ENCODE measurements at places on chromosomes 11 and 22.

DNA sequence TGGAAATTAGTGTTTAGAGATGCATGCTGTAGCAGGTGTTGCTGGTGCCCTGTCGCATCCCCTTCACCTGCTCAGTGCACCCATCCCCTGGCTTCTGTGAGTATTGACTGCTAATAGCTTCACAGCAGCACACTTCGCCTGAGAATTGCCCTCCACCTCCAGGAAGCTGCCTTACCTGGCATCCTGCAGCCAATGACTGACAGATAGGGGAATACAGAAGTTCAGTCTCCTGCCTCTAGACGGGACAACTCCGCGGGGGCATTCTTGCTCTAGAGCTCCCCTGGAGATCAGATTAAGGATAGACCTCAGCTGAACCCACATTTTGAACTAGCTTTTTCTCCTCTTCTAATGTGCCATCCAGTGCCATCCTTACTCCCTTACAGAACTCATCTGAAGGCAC is 9.3 kb upstream of the CD3E start:
- DNase-seq, result no peak

DNA sequence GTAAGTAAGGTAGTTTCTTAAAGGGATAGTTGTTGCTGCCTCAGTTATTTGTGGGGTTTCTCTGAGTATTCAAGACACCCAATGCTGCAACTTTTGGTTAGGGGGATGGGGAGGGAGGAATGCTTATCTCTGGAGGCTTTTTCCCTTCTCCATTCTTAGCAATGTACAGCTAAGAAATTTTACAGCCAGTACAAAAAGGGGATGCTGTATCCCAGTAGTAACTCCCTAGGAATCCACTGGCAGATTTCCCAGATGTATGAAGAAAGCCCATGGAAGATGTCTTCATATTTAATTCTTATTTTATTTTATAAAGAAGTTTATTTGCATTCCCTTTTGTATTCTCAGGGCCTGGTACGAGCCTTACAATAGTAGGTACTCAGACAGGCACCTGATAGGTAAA is 154.8 kb downstream of the ENTHD1 start:
- DNase-seq, result no peak

DNA sequence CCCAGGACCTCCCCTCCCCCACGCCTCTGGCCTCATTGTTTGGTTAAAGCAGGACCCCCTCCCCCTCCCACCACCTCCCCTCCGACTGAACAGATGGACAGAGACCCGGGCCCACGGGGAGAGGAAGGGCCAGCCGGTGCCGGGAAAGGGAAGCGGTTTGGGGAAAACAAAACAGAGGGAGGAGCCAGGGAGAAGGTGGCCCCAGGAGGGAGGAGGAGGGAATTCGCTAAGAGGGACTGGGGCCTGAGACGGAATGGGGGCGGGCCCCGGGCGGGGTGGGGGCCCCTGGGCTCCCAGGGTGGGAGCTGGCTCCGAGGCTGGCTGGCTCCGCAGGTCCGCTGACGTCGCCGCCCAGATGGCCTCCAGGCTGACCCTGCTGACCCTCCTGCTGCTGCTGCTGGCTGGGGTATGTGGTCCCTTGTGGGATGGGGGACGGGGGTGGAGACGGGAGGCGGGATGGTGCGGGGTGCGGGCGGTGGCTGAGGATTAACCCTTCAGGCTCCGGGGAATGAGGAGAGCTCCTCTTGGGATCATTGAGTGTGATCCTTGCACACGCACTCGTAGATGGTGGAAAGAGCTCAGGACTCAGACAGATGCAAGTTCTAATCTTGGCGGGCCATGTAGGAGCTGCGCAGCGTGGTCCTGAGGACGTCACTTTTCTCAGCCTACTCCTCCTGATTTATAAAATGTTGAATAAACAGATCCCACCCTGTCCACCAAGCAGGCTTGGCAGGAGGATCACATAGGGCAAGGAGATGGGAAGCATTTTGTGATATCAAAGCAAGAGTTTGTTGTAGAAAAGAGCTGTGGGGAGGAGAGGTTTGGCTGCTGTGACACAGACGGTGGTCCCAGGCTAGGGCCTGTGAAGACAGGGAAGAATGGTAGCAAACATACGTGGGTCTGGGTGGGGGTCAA is 688 bp downstream of the SERPING1 start:
- DNase-seq, result no peak

GRCh38 chr22:25023879-25024278 is 71.4 kb downstream of the KIAA1671 start:
- no peak for DNase-seq

DNA sequence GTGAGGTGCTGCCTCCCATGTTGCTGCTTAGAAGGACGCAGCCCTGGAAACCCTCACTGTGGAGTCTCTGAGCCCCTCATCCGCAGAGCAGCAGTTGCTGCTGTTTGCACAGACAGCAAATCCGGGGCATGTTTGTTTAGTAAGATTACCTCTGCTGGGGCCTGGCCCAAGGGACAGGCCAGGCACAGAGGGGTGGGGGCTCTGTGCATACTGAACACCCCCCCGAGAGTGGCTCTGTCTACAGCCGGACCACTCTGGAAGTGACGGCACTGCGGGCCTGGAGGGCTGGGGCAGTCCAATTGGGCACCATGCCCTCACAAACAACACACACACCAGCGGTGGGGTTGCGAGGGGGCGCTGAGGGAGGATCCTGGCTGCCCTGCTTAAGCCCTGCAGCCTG is 22.9 kb upstream of the CCDC188 start:
- DNase-seq, result no peak

DNA sequence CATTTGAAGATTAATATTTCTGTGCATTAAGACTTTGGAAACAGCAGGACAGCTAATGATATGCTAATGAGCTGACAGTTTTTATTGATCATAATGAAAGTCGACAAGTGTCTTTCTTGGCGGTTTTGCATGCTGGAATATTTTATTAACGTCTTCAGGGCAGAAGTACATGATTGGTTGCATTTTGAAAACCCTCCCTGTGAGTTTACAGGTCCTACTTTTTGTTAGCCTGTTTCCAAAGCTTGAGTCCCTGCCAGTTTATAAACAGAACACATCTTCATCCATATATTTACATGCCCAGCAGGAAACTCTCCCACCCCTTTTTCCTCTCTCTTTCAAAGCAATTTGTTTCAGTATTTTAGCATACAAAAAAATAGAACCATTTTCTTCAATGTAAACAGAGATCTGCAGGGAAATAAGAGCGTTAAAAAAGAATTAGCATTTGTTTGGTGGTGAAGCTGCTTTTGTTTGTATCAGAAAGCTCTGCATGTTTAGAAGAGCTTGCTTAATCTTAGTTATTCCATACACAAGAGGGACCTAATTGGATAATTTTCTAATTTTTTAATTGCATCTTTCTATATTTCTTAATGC is 243.6 kb downstream of the NELL1 start:
- no peak for DNase-seq

DNA sequence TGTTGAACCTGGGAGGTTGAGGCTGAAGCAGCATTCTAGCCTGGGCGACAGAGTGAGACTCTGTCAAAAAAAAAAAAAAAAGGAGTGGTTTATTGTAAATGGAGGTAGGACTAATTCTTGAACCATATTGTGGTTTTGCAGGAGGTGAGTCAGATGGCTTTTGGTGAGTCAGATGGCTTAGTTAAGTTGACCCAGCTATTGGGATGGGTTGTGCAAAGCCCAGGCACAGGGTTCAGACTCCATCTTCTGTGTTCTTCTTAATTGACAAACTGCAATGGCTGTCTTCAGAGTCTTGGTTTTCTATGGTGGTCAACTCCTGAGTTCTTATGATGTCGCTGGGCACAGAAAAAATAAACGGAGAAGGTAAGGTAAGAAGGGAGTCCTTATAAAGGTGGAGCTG is 182.7 kb downstream of the ADAMTS15 start:
- DNase-seq, result no peak

GRCh38 chr22:29205594-29206371 is at the start of gene EMID1:
Gene EMID1 (plus strand): TSS chr22:29205896. CDS start chr22:29206039, 143 bp downstream.
- DNase-seq, result no peak

DNA sequence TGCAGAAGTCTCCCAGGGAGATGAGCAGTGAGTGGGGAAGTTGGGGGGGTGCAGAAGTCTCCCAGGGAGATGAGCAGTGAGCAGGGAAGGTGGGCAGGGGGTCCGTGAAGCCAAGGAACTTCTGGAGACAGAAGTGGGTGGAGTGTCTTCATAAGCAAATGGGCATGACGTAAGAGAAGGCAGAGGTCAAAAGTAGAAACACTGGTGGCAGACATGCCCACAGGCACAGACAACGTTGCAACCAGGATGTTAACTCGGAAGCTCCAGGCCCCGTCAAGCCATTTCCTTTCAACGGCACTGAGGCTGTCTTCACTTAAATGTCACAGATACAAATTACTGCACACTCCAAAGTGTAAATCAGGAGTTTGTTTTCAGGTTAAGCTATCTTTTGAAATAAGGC is 186.1 kb downstream of the SHANK2 start:
- DNase-seq, result no peak

GRCh38 chr11:115497303-115497702 is 6.9 kb downstream of the CADM1 start:
- no peak for DNase-seq
